ENCODE measurements at places on chromosomes 5 and 9. TPM values are rescaled to one million over a fixed set of nuclear protein-coding genes. Genes with fewer than 3 reads are reported as not detected.
A peak's percentile ranks its signal among the peaks of the same experiment; 100 is the strongest.

DNA sequence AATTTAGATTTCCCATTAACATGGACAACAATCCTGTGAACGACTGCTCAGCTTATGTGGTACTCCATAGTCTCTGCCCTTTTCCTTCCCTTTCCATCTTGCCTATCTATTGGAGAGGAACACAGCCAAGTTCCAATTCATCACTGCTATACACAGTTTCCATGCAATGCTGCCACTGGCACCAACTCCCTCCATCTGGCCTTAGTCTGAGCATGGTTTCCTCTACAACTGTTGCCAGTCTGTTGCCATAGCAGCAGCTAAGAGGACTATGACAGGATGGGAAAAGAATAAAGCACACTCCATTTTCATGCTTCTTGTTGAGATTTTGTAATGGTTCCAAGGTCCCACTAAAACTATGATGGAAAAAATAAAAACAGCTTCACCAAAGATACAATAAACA, 189.0 kb downstream of the HCN1 start:
- DNase-seq, result peak; percentile 1

GRCh38 chr5:171907725-171908343, 98.6 kb downstream of the FBXW11 start:
- peak; percentile 82 for DNase-seq

GRCh38 chr9:36039696-36040095, 3.0 kb downstream of the RECK start:
- DNase-seq, result peak; percentile 23

DNA sequence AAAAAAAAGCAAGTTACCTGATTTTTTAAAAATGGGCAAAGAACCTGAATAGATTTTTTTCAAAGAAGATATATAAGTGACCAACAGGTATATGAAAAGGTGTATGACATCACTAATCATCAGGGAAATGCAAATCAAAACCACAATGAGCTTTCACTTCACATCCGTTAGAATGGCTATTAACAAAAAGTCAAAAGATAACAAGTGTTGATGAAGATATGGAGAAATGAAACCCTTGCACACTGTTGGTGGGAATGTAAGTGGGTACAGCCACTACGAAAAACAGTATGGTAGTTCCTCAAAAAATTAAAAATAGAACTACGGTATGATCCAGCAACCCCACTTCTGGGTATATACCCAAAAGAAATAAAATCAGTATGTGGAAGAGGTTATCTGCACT, 134.8 kb downstream of the UGCG start:
- no peak for DNase-seq

- peak; percentile 52 for DNase-seq
Observed at GRCh38 chr9:35258660-35259474, 97.1 kb downstream of the UNC13B start.

- DNase-seq, result no peak
Observed at GRCh38 chr5:159799701-159800100, 116.6 kb upstream of the ADRA1B start.

GRCh38 chr9:124197177-124198095, 60.3 kb upstream of the NEK6 start:
- no peak for DNase-seq

- DNase-seq, result peak; percentile 89
Observed at GRCh38 chr9:83219154-83219923, 156.4 kb upstream of the RASEF start.

GRCh38 chr5:62592558-62592957, 13.9 kb downstream of the LRRC70 start:
- no peak for DNase-seq

DNA sequence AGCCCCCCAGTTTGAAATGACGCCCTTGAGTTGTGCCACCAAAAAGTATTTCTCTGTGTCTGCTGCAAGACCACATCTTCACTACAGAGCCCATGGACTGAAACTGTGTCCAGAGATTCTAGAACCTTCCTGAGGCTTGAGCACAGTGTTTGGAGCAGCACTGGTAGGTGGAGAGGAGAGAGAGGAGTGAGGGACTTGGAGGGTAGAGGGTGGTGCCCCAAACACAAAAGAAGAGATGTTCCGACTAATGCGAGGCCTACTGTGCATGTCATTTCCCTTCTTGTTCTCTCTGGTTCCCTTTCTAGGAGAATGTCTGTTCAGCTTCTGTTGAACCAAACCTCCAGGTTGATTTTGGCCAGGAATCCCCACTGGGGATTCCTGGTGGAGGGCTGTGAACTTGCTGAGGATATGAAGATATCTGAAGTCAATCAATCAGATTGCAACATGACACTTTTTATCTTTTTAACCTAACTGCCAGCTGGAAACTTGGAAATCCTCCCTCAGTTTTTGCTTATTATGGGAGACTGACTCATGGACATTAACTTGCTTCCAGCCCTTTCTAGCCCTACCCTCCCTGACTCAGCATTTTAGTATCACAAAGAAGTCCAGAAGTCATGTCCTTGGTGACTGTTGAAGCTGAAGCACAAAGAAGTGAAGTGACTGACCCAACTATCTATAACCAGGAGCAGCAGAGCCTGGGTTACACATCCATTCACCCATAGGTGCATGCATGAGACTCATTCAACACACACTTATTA, 154.5 kb downstream of the NR3C1 start:
- DNase-seq, result no peak

- no peak for DNase-seq
Observed at GRCh38 chr9:131627648-131628458, 82.5 kb downstream of the PRRT1B start.

DNA sequence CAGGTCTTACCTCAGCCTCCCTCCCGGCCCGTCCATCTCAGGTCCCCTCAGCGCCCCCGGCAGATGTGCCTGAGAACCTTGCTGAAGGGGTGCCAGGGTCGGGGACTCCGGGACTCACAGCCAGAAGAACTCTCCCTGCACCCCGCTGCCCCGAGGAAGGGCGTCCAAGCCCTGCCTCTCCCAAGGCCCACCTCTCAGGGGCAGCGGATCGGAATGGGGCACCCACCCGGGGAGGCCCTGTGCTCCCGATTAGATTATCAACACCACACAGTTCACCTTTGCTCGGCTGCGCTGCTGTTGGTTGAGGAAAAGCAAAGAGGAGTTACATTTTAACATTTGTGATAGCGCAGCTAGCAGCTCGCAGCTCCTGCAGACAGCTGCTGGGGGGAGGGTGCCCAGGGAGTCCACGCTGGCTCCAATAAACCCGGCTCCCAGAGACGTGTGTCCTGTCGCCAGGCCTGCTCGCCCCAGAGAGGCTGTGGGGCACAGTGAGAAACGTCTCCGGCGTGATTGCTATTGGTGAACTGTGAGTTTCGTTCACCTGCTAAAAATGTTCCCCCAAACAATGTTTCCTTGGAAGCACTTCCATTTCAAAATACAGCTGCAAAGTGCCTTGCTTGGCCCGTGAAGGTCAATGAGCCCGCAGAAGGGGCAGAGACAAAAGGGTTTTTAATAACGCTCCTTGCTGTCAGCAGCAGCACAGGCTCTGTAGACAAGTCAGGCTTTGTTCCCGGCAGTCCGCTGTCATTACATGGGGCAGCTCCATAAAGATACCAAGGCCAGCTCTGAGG, 18.6 kb upstream of the SLC6A19 start:
- DNase-seq, result no peak

- no peak for DNase-seq
Observed at GRCh38 chr9:134915046-134915985, 2.4 kb downstream of the FCN1 start.

- DNase-seq, result no peak
Observed at GRCh38 chr9:115815786-115816185, 337.8 kb upstream of the PAPPA start.

DNA sequence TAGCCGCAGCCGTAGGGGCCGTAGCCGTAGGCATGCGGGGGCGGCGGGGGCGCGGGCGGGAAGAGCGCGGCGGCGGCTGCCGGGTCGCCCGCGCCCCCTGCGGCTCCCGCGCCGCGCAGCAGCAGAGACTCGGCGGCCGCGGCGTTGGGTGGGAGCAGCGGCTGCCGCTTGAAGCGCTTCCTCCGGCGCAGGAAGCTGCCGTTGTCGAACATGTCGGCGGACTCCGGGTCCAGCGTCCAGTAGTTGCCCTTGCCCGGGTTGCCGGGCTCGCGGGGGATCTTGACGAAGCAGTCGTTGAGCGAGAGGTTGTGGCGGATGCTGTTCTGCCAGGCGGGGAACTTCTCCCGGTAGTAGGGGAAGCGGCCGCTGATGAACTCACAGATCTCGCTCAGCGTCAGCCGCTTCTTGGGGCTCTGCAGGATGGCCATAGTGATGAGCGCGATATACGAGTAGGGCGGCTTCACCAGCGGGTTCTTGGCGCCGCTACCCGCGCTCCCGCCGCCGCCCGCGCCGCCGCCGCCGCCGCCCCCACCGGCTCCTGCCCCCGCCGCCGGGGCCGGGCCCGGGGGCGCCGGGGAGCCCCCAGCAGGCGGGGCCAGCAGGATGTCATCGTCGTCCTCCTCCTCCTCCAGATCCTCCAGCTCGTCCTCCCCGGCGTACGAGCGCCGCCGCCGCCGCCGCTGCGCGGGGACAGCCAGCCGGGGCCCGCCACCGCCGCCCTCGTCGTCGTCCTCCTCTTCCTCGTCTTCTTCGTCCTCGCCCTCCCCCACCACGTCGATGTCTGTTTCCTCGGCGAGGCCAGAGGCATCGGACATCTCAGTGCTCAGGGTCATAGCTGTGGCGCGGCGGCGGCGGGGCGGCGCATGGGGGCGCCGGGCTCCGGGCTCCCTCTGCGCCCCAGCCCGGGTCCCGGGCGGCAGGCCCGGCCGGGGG, 781 bp downstream of the FOXD1 start:
- DNase-seq, result no peak

GRCh38 chr5:164326219-164326618, 820.8 kb downstream of the MAT2B start:
- DNase-seq, result no peak

DNA sequence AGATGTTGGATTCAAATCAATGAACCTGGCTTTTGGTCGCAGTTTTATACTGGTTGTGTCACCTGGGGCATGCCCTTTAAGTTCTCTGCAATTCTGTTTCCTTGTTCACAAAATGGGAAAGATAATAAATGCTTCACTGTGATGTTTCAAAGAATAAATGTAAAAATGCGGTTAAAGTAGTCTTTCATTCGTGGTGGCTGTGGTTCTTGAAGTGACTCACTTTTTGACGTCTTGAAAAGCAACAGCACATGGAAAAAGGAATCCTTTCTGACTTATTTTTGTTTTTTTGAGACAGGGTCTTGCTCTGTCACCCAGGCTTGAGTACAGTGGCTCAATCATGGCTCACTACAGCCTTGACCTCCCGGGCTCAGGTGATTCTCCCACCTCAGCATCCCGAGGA, 88.4 kb upstream of the SLIT3 start:
- DNase-seq, result no peak

GRCh38 chr9:77534376-77535057, 113.6 kb downstream of the GNA14 start:
- no peak for DNase-seq

DNA sequence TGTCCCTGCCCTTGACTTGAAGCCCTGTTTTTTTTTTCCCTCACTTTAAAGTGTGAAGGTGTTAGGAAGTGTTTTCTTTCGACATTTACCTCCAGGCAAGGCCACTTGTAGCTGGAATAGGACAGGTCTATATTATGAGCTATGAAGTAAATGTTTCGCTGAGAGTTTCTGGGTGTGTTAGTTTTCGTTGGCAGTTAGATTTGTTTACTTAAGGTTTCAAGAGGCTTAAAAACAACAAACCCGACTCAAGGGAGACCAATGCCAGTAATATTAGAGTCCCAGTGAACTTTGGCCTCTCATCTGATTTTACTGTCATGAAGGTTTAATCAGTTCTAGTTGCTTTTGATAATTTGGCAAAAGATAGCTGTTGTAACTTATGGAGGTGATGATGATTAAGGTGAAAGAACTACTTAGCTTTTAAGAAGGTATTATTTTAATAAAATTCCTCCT, 25.2 kb downstream of the OCLN start:
- DNase-seq, result no peak

DNA sequence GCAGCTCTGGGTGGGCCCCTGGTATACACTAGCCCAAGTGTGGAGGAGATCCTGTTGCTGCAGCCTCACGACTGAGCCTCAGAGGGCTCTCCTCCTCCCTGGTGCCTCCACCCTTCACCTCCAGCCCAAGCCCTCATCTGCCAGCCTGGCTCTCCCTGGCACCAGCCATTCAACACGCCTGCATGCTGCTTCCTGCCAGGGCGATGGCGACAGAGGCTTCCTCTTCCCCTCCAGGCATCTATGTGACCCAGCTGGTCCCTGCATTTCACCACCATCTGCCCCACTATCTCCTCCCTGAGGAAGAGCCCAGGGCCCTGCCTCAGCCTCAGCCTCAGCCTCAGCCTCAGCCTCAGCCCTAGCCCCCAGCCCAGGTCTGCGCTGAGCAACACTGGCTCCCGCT, 54.8 kb upstream of the ANGPTL2 start:
- DNase-seq, result no peak

GRCh38 chr5:124650951-124651662, 95.3 kb downstream of the ZNF608 start:
- DNase-seq, result peak; percentile 99

DNA sequence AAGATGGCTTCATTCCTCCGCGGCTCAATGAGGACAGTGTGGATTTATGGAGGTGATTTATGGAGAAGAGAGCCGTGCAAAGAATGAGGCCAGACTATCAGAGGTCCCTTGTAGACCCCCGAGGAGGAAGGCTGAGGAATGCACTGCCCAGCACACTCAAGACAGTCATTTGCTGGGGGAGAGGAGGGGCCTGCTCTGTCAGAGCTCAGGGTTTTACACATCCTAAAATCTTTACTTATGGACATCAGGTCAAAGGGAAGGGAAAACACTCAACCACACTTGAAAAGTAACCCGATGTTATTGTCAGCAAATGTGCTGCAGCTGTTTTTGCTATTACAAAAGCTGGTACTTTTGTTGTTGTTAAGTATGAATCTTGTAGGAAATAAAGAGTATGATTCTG, 289.5 kb downstream of the SLIT3 start:
- DNase-seq, result peak; percentile 22

GRCh38 chr5:141359790-141360426, at the start of gene PCDHGB2:
Gene PCDHGB2, plus strand, starts transcription at chr5:141359994. Its CDS starts 142 bp downstream, at chr5:141360136.
- no peak for DNase-seq

DNA sequence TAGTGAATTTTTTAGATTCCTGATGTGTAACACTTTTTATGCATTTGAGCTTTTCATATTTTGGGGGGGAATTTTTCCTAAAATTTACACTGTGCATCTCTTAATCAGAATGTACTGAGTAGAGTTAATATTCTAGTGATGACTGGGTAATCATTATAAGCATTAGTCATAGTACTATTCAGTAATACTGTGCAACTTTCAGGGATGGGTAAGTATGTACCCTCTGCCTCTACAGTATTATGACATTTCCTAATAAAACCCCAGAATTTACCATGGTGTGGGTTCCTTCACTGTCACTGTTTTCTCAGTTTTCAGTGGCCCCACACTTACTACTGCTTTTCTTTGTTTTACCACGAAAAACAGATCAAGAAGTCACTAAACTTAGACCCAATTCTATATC, 2.8 kb upstream of the CMYA5 start:
- no peak for DNase-seq

Gene GARIN3
- total RNA-seq, result not detected

Gene ADCY2
- 6.9 TPM for total RNA-seq

Gene HSD17B3
- 0.59 TPM for total RNA-seq

Gene BRIX1
- 30.4 TPM for total RNA-seq

Gene MARVELD2
- 5.5 TPM for total RNA-seq

Gene MEF2C
- total RNA-seq, result 125 TPM

Gene MAP1B
- total RNA-seq, result 44.1 TPM

Gene SH3RF2
- total RNA-seq, result 9.8 TPM

Gene NOL6
- total RNA-seq, result 21.2 TPM

Gene PCDHGA8
- 3.3 TPM for total RNA-seq

Data from skin of body (tissue), 3 donors.